Dermis microvascular lymphatic vessel endothelial cell (primary cell): ENCODE measurements at places on chromosomes 16 and 17. TPM values are rescaled to one million over a fixed set of nuclear protein-coding genes. Genes with fewer than 3 reads are reported as not detected.

GRCh38 chr16:87502308-87502969 lies 9.6 kb upstream of the ZCCHC14 start:
- no peak for DNase-seq

DNA sequence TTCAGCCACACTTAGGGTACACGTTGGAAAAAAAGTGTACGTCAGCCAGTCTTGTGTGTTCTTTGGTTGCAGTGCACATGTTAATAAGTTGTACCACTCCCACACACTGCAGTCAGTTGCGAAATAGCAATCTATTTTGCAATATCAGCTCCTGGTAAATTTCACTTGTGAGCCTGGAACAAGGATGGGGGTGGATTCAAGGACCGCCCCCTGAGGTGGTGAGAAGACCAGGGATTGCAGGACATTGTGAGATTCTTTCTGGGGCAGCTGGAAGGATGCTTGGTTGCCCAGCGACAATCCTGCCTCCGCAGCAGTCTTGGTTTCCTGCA lies 78.6 kb upstream of the ZFHX3 start:
- no peak for DNase-seq

DNA sequence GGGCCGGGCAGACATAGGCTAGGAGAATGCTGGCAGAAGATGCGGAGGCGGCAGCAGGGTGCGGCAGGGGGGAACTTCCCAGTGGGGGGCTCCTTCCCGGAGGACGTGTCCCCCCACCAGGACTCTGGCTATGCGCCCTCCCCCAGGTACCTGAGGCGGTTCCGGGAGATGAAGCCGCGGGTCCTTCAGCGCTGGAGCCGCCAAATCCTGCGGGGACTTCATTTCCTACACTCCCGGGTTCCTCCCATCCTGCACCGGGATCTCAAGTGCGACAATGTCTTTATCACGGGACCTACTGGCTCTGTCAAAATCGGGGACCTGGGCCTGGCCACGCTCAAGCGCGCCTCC lies 3.4 kb downstream of the WNK4 start:
- DNase-seq: no peak

GRCh38 chr16:62035115-62036092 lies 834 bp downstream of the CDH8 start:
- no peak for DNase-seq

GRCh38 chr16:76940251-76940650 lies 250.7 kb upstream of the MON1B start:
- no peak for DNase-seq

- no peak for DNase-seq
Measured at GRCh38 chr16:71670537-71670936, 44.6 kb downstream of the MARVELD3 start.

DNA sequence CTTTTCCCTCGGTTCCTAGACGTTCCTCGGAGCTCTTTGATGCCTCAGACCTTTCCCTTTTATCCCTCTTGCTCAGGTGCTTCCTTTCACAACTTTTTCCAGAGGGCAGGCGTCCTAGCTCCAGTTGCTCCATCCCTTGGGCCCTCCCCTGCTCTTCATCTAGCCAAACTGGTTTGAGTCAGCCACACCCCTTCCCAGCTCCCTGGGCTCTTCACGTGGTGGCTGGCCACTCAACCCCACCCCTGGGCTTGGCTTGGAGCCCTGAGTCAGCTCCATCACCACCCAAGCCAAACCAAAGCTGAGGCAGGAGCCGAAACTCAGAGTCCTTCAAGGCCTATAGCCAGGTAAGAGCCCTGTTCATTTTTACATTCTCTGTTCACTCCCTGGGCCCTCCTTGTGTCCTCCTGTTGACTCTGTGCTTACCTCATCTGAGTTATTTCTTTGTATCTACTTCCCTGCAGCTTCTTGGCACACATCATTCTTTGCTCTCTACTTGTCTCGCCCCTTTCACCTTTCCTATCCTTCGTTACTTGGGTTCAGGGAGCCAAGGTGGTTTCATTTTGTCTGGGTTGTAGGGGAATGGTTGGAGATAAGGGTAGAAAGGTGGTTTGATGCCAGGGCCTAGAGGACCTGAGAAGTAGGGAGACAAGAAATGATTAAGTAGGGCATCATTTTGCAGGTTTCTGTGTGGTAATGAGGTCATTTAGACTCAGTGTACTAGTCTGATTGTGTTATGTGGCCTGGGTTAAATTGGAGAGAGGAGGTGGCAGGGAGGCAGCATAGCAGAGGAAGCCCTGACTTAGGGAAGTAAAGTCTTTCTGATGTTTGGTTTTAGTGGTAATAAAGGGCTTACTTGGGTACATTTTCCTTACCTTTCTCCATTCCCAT lies 7.6 kb upstream of the PHKG2 start:
- no peak for DNase-seq

DNA sequence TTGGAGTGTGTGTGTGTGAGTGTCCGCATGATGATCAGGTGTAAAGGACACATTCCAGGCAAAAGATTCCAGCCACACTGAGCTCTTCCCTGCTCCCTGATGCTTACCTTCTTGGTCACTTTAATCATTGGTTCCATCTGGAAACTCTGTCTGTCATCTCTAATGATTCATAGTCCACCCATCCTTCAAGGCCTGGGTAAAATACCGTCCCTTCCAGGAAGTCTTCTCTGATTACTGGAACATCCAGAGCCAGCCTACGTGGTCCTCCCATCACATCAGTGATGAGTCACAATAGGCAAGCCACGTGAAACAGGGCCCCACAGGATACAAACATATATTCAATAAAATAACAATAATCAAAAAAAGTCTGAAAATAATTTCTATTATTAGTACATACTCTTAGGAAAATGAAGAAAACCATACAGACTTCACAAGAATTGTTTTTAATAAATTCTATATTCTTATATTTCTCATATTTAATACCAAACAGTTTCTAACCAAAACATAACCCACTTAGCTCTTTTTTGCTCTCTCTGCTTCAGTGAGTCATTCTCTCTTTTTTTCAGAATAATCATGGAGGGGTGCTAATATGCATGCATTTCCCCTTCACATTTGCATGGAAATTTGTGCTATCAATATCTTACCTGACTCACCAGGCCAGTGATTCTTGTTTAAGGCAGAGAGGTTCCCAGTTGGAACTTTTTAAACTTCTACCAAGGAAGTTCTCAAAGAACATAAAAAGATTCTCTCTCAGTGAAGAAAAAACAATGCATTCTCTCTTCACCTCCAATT lies 263.2 kb downstream of the TOX3 start:
- DNase-seq: no peak

DNA sequence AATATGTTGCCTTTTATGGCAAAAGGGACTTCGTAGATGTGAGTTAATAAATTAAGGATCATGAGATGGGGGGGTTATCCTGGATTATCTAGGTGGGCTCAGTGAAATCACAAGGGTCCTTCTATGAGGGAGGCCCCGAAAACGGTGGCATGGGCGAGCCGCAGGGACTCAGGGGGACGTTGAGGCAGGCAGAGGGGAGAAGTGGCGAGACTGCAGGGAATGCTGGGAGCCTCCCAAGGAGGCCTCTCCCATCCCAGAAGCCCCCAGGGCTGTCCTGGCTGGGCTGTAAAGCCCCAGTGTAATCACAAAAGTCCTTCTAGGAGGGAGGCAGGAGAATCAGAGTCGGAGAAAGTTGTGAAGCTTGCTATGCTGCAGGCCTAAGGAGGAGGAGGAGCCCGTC lies 35.0 kb downstream of the ITGAE start:
- no peak for DNase-seq

GRCh38 chr16:15464401-15465186 lies 30.2 kb downstream of the BMERB1 start:
- no peak for DNase-seq

GRCh38 chr16:86608301-86608747 lies 30.0 kb downstream of the FOXL1 start:
- DNase-seq: no peak

DNA sequence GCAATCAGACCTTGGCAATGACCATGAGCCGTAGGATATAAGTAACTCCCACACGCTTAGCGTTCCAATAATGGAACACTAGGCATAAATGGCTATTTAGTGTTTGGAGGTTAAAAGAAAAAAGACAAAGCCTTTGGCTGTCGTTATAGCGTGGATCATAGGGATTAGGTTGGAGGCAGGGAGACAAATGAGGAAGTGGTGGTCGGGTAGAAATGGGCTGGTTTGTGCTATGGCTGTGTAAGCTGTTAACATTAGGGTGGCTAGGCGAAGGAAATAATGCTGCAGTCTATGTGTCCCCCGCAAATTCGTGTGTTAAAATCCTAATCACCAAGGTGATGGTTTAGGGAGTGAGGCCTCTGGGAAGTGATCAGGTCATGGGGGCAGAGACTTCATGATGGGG lies 120.4 kb upstream of the IRX6 start:
- DNase-seq: no peak

DNA sequence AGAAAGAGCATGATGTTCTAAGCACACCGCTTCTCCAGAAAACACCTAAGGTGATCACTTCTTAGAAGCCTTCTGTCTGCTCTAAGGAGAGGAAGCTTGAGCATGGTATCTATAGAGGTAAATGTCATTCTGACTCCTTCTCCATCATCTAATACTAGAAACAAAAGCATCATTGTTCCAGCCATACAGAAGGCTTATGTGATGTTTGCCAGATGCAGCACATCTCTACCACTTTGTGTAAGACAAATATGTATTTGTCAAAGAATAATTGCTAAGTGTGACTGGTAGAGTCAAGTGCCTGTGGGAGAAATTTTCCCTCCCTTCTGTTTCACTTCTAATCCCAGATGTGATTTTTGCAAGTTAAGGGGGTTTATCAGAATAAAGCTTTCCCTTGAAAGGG lies 217.1 kb downstream of the HS3ST3A1 start:
- DNase-seq: no peak

- no peak for DNase-seq
Measured at GRCh38 chr17:45225964-45226530, 4.4 kb downstream of the FMNL1 start.

DNA sequence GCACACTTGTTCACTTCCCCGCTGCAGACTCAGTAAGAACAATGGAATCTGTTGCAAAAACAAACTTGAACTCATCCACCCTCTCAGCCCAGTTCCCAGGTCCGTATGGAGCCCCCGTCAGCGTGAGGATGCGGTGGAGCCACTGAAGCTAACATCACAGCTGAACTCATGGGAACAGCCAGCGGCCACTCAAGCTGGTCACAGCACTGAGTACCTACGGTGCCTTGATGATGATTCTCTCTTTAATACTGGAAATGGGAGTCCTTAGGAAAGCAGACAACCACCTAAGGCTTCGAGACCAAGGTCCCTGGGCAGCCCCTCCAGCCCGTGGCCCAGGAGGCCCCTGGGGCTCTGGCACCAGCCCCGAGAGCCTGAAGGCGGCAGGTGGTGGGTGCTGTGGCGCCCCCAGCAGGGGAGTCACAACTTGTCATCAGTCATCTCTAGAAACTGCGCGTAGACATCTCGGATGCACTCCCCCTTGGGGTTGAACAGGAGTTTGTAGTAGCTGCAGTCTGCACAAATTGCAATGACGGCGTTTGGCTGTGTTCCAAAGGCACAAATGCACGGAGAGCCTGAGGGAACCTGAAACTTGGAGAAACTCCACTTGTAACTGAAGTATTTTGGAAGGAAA lies 31.0 kb upstream of the RHOT1 start:
- DNase-seq: peak; percentile 71

DNA sequence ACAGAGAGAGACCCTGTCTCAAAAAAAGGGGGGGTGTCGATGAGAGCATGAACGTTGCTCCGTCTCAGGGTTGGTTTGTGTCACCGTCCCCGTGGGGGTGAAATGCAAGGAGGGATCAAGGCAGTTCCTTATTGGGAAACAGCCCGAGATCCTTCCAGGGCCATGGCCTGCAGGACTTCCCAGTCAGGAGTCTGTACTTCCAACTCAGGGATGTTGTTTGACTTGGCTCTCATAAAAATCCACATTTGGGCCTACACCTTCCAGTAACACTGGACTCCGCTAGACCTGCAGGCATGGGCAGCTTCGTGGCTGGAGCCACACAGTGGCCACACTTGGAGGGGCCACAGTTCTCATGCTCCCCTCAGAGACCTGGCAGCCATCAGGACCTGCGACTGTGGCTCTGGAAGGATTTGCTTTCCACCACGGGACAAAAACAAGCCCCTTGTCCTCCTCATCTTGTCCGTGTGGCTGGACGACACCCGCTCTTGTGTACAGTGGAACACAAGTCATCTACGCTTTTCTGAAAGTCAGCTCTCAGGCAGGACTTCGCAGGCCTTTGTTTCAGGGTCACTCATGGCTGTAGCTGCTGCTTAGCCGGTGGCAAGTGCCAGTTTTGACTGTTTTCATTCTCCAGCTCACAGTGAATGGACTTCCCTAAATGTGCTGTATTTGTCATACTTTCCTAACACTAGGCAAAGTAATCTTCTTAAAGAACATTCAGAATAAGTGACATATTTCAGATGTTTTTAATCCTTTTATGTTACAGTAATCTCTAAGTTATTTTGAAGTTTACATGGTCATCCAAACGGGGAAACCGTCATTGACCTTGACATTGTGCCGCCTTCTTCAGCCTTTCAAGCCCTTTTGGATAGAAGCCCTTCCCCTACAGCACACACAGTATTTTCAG lies 24.2 kb upstream of the IL17C start:
- no peak for DNase-seq

GRCh38 chr17:75900691-75901533 lies 3.8 kb downstream of the MRPL38 start:
- no peak for DNase-seq

GRCh38 chr17:49925921-49926320 lies 43.1 kb upstream of the DLX4 start:
- DNase-seq: no peak

- no peak for DNase-seq
Measured at GRCh38 chr16:55062442-55062841, 131.8 kb downstream of the IRX5 start.

DNA sequence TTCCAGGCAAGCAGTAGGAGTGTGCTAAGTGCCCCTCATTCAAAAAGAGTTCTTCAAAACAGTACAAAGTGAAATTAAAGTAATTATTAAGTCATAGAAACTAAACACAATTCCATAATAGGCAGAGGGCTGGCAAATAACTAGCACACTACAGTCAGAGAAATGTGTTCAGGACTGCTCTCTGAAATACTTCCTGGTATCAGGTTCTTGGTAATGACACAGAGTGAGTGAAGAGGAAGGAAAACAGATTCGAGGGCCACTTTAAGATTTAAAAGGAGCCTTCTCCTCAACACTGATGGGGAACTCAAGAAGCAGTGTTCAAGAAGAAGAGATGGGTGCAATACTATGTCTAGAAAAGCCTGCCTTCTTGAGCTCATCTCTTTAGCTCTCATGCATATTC lies 139.2 kb downstream of the TOX3 start:
- no peak for DNase-seq

MATCAP1 gene
- 6.7 and 8.1 TPM in 2 replicates for total RNA-seq

SLC2A4 gene
- 0.76 and 0.90 TPM in 2 replicates for total RNA-seq

PHOSPHO1 gene
- under 0.01 TPM in 1 of 2 replicates, not detected in the other for total RNA-seq

FZD2 gene
- 0.39 and 0.51 TPM in 2 replicates for total RNA-seq

AANAT gene
- total RNA-seq: not detected in 2 replicates

CNTNAP4 gene
- not detected in 2 replicates for total RNA-seq

HSD17B1 gene
- 0.38 and 0.39 TPM in 2 replicates for total RNA-seq
